ENCODE measurements at places on chromosomes 2 and 18.

- no peak for DNase-seq
Measured at GRCh38 chr18:55555395-55556027, 32.5 kb downstream of the TCF4 start.

DNA sequence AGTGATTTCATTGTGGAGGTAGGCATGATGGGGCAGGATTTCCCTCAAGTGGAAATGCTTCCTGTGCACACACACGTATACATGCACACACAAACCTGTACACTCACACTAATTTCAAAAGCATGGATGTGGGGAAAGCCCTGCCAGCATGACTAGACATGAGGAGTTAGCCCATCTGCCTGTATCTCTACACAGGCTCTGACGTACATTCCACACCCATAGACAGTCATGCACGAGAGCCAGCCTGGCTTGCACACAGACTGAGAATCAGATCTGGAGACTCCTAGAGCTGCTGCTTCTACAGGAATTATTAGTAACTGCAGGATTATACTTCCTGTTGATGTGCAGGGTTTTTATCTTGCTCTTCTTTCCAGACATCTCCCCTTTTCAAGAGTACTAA, 27.3 kb upstream of the NFU1 start:
- DNase-seq = no peak

DNA sequence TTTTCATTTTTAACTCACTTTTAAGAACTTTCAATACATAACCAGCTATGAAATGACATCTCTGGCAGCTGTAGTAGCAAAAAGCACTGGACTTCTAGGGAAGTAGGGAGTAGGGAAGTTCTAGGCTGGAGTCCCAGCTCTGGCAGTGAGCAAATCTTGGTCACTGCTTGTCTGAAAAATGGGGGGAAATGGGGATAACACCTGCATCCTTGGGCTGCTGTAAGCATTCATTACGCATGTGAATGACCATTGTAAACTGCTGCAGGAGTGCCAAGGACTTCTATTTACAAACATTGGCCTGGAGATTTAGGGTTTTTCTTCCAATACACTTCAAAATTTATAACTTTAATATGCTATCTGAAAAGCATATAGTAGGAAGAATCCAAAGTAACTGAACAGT, 972 bp upstream of the MPP4 start:
- no peak for DNase-seq

GRCh38 chr2:196980001-196980400, 53.5 kb upstream of the PGAP1 start:
- DNase-seq = no peak

DNA sequence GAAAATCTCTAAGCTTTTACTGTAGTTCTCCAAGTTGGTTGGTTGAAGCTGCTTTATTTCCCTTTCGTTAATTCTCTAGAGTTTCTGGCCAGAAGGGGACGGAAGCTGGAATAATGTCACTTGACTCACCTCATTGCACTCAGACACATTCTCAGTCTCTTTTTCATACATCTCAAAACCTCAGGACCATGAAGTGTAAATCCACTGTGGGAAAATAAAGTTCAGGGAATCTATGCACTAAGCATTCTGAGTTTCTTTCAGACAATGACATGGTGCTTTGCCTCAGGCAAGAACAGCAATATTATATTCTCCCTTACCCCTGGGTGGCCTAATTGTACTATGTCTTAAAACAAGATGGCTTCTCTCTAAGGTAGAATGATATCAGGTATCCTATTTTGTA, 167.8 kb downstream of the PRPF40A start:
- no peak for DNase-seq
